Activated naive CD8-positive, alpha-beta T cell treated with anti-CD3 and anti-CD28 coated beads for 36 hours (primary cell): ENCODE measurements at places on chromosomes 6 and 20. TPM values are rescaled to one million over a fixed set of nuclear protein-coding genes. Genes with fewer than 3 reads are reported as not detected.

- H3K4me3 ChIP-seq = peak overlapping the region; percentile 32
- H3K27ac ChIP-seq = peak overlapping the region; percentile 14
- H3K36me3 ChIP-seq = peaks cover 7% of the 10 kb centered on the region
- H3K27me3 ChIP-seq = no peaks in the 10 kb centered on the region
Measured at GRCh38 chr20:48904566-48905296, 16.8 kb upstream of the ARFGEF2 start.

- no peaks in the 10 kb centered on the region for H3K27me3 ChIP-seq
- H3K36me3 ChIP-seq = no peaks in the 10 kb centered on the region
- no peaks in the 10 kb centered on the region for H3K4me1 ChIP-seq
- no peak overlapping the region for H3K4me3 ChIP-seq
- no peak overlapping the region for H3K27ac ChIP-seq
Measured at GRCh38 chr6:119476554-119476953, 127.0 kb upstream of the MAN1A1 start.

DNA sequence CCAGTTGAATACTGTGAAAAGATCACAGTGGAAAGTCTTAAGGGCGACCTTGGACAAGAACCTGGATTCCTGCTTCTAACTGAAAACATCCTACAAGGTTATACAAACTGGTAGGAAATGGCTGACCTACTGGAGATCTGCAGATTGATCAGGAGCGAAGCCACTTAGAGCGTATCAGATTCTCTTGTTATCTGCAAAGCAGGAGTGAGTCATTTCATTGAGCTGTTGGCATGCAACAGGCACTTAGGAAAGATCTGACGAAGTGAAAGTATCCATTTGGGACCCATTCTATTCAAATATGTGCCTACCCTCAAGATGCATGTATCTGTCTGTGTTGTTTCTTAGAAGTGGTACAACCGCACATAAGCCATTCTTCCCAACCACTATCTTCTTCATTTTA, 131.2 kb upstream of the RIN2 start:
- no peak overlapping the region for H3K4me3 ChIP-seq
- H3K27ac ChIP-seq = no peak overlapping the region

- DNase-seq = no peak
- H3K27ac ChIP-seq = no peak overlapping the region
- H3K36me3 ChIP-seq = peaks cover 20% of the 10 kb centered on the region
Measured at GRCh38 chr6:8026800-8027199, 37.4 kb downstream of the BLOC1S5 start.

GRCh38 chr6:130848945-130849344, 21.7 kb downstream of the SMLR1 start:
- no peaks in the 10 kb centered on the region for H3K36me3 ChIP-seq
- peaks cover 5% of the 10 kb centered on the region for H3K4me1 ChIP-seq
- no peaks in the 10 kb centered on the region for H3K27me3 ChIP-seq
- no peak overlapping the region for H3K27ac ChIP-seq
- DNase-seq = peak; percentile 12

- no peaks in the 10 kb centered on the region for H3K4me1 ChIP-seq
- peaks cover 12% of the 10 kb centered on the region for H3K36me3 ChIP-seq
- DNase-seq = no peak
- H3K27me3 ChIP-seq = no peaks in the 10 kb centered on the region
- H3K27ac ChIP-seq = no peak overlapping the region
Measured at GRCh38 chr6:109580519-109580918, 97.5 kb upstream of the ZBTB24 start.

DNA sequence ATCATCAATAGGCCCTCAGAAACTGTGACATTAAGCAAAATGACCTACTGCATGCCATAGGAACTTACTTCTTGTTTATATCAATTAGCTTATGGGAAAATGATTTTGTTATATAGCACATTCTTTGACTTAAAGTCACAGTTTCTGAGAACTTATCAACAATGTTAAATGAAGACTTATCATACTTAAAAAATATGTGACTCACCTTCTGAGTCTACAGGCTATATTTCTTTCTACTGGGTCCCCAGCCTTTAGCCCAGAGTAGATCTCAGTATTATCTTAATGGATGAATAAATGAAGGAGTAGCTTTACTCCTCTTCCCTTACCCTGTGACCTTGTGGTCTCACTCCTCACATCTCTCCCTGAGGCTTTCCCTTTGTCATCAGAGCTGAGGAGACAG, 180.2 kb downstream of the MAFB start:
- H3K36me3 ChIP-seq = no peaks in the 10 kb centered on the region
- H3K4me1 ChIP-seq = no peaks in the 10 kb centered on the region
- no peak for DNase-seq
- H3K4me3 ChIP-seq = no peak overlapping the region
- no peak overlapping the region for H3K27ac ChIP-seq

GRCh38 chr6:147873816-147874215, 365.3 kb downstream of the SAMD5 start:
- H3K27ac ChIP-seq = no peak overlapping the region
- H3K4me1 ChIP-seq = no peaks in the 10 kb centered on the region
- H3K4me3 ChIP-seq = no peak overlapping the region
- no peaks in the 10 kb centered on the region for H3K27me3 ChIP-seq

DNA sequence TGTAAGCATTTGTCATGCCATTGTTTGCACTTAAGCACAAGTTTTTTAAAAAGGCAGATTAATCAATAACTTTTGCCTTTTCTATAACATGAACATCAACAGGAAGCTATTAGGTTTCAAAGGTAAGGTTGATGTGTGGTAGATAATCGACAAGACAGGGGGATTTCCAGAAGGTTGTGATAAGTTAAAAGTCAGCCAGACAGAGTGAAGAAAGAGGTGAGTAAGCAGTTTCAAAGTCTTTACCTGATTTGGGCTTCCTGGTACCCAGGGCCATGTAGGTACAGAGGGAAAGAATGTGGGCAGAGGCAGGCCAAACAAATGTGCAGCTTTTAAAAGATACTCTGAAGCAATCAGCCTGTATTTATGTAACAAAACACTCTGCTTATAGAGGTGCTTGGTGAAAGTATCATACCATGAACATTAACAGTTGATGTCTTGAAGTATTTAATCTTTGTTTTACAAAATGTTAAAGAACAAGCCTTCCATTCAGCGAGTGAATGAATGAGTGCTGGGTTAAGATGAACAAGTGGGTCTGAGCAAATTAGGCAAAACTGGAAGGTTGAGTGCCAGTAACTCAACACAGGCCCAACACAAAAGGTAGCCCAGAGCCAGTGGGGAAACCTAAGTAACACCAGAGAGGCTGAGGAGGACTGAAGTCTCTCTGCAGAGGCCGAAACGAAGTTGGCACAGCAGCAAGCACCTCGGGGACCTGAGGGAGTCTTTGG, 60.2 kb downstream of the LRRC1 start:
- H3K4me3 ChIP-seq = no peak overlapping the region
- H3K4me1 ChIP-seq = peaks cover 10% of the 10 kb centered on the region
- H3K36me3 ChIP-seq = peaks cover 2% of the 10 kb centered on the region
- no peak for DNase-seq
- H3K27ac ChIP-seq = no peak overlapping the region

DNA sequence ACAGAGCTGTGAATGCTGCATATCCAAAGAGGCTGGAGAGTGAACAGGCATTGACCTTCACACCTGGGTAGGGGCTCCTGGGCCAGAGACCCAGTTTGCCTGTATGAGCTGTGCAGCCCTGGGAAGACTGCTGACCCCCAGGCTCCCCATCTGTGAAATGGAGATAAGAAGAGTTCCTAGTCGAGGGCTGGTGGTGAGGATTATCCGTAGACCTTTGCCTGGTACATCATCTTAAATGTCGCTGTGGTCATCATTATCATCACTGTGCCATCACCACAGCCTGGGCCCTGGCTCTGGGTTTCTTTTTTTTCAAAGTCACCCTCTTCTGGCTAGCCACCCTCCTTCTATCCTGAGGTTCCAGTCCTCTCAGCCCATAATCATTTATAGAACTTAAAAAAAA, 12.0 kb downstream of the AGPAT4 start:
- DNase-seq = no peak
- H3K4me3 ChIP-seq = no peak overlapping the region
- H3K36me3 ChIP-seq = no peaks in the 10 kb centered on the region
- H3K4me1 ChIP-seq = no peaks in the 10 kb centered on the region
- no peaks in the 10 kb centered on the region for H3K27me3 ChIP-seq

DNA sequence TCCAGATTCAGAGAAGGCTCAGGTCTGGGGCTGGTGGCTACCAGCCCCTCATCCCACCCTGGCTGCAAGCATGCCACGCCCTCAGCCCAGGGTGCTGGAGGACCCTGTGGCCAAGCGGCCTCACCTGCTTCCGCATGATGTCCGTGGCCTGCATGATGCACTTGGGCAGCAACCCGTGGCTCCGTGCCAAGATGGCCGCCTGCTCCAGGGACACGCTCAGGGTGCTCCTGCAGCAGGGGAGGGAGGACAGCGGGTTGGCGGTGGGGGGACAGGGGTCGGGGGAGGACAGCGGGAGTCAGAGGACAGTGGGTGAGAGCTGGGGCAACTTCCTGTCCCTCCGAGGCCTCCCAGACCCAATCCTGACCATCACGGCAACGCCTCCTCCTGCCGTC, 200.1 kb downstream of the PREX1 start:
- H3K36me3 ChIP-seq = peaks cover 8% of the 10 kb centered on the region
- no peak for DNase-seq
- no peak overlapping the region for H3K27ac ChIP-seq
- no peaks in the 10 kb centered on the region for H3K27me3 ChIP-seq

- no peaks in the 10 kb centered on the region for H3K27me3 ChIP-seq
- peaks cover 2% of the 10 kb centered on the region for H3K36me3 ChIP-seq
- no peak overlapping the region for H3K27ac ChIP-seq
- no peaks in the 10 kb centered on the region for H3K4me1 ChIP-seq
- no peak overlapping the region for H3K4me3 ChIP-seq
Measured at GRCh38 chr6:163579880-163580295, 165.4 kb downstream of the QKI start.

DNA sequence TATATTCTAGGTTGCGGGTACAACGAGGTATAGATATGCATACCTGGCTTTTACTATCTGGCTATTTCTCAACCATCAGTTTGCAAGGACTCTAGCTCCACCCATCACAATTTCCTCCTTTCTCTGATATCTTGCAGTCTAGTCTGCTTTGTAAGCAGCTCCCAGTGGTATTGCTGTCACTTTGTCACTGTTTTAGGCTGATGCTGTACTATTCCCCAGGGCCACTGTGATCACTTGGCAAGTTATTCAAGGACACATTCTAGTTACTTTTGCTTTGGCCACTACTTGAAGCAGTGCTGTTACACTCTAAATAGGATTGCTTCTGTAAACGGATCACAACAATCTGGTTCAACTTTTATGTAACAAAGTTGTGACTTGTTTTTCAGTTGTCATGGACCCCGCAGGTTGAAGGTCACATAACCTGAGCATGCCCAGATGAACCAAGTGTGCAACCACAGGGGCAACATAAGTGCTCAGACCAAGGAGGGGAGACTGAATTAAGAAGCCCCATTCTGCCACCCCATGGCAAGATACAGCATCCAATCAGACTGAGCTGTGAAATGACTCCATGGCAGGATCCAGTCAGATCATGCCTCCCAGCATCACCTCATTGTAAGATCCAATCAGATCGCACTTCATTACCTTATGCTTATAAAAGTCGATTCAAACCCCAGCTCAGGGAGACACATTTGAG, 588.4 kb upstream of the CITED2 start:
- no peak for DNase-seq
- H3K36me3 ChIP-seq = no peaks in the 10 kb centered on the region
- H3K27ac ChIP-seq = no peak overlapping the region

DNA sequence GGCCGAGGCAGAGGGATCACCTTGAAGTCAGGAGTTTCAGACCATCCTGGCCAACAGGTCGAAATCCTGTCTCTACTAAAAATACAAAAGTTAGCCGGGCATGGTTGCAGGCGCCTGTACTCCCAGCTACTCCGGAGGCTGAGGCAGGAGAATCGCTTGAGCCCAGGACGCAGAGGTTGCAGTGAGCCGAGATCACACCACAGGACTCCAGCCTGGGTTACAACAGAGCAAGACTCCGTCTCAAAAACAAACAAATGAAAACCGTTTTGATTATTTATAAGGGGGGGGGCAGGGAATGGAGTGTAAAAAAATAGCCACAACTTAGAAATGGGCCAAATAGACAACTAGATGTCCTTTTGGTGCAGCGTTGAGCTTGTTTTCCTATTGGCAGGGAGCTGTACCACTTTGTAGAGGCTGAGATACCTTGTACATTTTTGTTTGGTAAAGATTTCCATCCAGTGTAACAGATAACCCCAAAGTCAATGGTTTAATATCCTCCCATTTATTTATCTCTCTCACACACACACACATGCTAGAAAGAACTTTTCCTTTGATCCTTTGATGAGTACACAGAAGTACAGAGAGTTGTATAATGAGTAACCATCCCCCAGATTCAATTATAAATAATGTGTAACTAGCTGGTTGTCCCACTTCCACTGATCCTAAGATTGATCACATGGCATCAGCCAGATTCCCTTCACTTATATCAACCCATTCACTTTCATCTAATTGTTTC, 477.5 kb downstream of the PRKN start:
- H3K4me1 ChIP-seq = no peaks in the 10 kb centered on the region
- H3K36me3 ChIP-seq = peaks cover 2% of the 10 kb centered on the region
- H3K27ac ChIP-seq = no peak overlapping the region
- no peak for DNase-seq
- no peak overlapping the region for H3K4me3 ChIP-seq
- no peaks in the 10 kb centered on the region for H3K27me3 ChIP-seq

DNA sequence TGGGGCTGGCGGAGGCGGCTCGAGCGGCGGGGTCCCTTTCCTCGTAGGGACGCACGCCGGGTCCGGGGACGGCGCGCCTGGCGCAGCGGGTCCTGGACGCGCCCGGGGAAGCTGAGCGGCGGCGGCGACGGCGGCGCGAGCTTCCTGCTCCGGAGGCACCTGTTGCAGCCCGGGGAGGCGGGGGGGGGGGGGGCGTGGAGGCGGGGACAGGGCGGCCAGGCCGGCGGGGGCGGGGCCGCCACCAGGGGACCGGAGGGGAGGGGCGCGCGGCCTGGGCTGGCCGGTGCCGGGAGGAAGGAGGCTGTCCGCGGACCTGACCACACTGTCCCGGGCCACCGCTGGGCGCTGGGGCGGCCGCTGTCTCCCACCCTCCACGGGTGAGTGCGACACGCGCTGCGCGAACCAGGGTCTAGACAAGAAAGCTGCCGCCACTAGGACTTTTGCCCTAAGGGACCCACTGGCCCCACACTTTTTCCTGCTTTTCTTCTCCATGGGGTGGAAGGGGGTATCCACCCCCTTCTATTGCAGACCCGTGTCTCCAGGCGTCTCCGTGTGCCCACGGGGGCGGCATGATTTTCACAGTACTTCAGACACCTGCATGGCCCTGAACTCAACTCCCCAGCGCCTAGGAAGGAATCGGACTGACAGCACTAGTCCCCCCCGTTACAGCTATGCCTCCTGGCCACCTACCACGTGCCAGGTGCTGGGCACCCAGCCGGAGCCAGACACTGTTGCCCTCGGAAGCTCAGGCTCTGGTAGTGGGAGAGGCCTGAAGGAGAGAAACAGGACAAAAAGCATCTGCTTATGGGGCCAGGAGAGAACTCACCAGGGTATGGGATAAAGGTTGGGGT, at the start of gene NFATC2:
TSS of gene NFATC2 (minus strand) at position 149 of the 851 bp plus-strand sequence. CDS start 220 bp downstream, outside the sequence.
- no peak for DNase-seq
- peaks cover 3% of the 10 kb centered on the region for H3K27me3 ChIP-seq
- H3K4me1 ChIP-seq = peaks cover 29% of the 10 kb centered on the region
- H3K4me3 ChIP-seq = peak within 1 kb of the TSS; percentile 96

- H3K27ac ChIP-seq = no peak overlapping the region
- no peak overlapping the region for H3K4me3 ChIP-seq
- H3K36me3 ChIP-seq = peaks cover 9% of the 10 kb centered on the region
Measured at GRCh38 chr6:4640139-4640538, 136.1 kb upstream of the CDYL start.

The NCOA7 gene
- total RNA-seq = 73.7 TPM

The PTCHD4 gene
- not detected for total RNA-seq

The TP53TG5 gene
- total RNA-seq = 0.41 TPM

The CAP2 gene
- total RNA-seq = not detected

The PAK5 gene
- total RNA-seq = not detected
